Cortex of kidney (tissue), 1 donor: ENCODE measurements at places on chromosomes 1 and 21.

GRCh38 chr1:226135059-226135651 is 51.4 kb downstream of the ACBD3 start:
- no peak for DNase-seq

DNA sequence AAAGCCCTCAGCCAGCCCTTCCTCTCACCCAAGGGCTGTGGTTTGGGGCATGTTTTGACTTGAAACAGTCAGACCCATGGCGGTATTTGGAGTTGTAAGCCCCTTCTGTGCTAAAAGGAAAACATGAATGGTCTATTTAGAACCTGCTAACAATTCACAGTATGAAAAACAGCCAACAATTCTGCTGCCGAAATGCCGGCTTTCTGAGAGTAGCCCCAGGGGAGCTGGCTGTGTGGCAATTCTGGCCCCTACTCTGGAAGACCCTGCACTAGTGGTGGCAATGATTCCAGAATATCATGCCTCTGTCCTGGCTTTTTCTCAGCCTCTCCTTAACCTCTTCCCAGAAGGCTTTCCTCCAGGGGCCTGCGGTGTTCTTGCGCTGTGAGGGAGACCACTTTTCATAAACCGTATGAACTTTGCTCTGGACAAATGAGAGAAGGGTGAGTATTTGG is 118.7 kb downstream of the EDEM3 start:
- DNase-seq, result no peak

DNA sequence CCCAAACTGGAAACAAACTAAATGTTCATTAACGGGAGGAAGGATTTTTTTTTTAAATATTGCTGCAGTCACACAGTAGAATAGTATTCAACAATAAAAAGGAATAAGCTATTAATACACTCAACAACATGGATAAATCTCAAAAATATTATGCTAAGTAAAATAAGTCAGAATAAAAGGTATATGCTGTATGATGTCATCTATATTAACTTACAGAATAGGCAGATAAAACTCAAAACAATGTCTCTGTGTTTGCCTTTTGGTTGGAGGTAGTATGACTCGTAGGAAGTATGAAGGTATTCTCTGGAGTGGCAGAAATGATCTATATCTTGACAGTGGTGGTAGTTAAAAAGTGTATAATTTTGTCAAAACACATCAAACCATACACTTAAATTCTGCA is 6.1 kb upstream of the ST6GALNAC5 start:
- no peak for DNase-seq

DNA sequence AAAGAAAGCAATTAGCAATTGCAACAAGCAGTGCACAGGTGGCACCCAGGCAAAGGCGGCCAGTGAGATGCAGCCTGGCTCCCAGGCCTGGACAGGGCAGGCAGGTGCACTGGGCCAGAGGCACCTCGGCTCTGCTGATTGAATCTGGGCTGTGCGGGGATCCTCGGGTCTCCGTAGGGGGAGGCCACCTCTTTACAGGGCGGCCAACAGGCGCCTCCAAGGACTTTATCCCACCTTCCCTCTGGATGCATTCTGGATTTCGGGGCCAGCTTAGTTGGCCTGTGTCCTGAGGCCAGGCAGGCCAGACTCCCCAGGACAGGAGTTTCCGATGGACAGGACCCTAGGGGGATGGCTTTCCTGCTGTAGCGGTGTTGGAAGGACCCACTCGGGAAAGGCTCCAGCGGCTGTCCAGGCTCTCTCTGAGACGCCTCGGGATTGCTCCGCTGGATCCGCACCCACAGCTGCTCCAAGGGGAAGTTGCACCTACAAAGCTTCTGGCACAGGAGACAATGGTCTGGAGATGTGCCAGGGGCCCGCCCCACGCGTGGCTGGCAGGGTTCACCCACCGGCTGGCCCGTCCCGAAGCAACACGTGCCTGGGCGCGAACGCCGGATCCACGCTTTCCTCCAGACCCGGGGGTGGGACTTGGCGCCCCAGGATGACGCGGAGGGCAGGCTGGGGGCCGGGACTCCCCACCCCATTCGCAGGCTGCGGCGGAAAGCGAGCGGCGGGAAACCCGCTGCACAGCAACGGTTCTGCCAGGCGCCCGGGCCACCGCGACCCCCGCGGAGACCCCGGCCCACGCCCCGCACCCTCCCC is 810 bp downstream of the SLC19A1 start:
- DNase-seq, result no peak

GRCh38 chr1:173870252-173871075 is 2.3 kb downstream of the ZBTB37 start:
- DNase-seq, result no peak

DNA sequence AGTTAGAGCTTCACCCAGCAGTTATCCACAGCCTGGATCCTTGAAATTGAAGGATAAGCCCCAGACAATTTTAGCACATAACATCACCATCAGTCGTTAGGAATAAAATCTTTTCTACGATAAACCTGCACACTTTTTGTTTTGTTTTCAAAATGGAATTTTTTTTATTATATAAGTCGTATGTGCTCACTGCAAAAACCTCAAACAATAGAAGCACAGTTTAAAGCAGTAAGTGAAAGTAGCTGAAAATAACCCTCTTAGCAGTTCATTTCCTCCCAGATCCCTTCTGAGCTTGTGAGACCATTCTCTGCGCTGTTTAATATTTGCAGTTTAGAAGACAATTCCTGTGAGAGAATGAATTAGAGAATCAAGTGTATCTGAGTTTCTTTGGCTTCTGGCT is 38.3 kb downstream of the ELK4 start:
- DNase-seq, result no peak
